ENCODE measurements at places on chromosomes 2 and 18.

GRCh38 chr2:39697454-39697853, 31.7 kb downstream of the TMEM178A start:
- no peak for DNase-seq

DNA sequence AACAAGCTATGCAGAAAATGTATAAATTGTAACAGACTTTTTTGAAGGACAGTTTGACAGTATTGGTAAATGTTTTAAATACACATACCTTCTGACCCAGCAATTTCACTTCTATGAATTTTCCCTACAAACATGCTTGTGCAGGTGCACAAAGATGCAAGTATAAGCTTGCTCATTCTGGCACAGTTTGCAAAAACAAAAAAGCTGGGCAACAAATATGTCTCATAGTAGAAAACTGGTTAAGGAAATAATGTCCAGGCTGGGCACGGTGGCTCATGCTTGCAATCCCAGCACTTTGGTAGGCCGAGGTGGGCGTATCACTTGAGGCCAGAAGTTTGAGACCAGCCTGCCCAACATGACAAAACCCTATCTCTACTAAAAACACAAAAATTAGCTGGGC, 96.9 kb upstream of the NEDD4L start:
- DNase-seq: no peak

GRCh38 chr2:170739507-170740046, 24.4 kb downstream of the SP5 start:
- DNase-seq: no peak

DNA sequence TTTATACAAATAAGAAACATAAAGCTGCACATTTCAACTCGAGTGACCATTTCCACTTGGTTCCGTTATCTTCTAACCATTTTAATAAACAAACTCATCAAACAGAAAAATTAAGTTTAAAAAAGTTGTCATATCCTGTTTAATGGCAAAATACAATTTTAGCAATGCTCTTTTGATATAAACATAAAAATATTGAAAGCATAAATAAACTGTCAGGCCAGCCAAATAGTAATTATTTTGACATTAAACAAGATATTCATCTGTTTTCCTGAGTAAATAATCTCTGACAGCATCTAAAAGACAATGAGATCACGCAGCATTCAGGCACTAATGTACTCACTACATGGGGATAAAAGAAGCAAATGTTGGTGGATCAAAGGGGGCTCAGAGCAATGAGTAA, 145.3 kb upstream of the ATP5MC3 start:
- no peak for DNase-seq

DNA sequence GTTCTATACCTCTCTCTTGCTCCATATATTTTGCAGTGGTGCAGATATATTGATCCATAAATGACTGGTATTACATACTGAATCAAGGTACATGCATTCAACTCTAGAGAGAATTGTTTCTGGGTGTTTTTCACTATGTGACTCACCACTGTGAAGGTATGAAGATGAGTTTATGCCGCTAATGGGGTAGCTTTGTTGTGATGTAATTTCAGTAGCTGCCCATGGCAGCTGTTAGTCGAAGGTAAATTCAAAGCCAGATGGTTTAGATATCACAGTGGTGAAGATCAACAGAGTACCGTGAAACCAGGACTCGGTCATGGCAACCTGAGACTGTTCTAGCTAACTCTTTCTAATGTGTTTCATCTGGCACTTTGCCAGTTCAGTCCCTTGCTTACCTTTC, 50.4 kb downstream of the PKP4 start:
- DNase-seq: no peak

GRCh38 chr18:78790960-78791359, 188.7 kb upstream of the SALL3 start:
- DNase-seq: no peak

GRCh38 chr2:179694963-179695362, 166.4 kb downstream of the ZNF385B start:
- DNase-seq: no peak

- DNase-seq: no peak
These were observed 826.3 kb upstream of the CDH2 start for GRCh38 chr18:29003194-29003593.

GRCh38 chr2:98935777-98936352, at the start of gene CRACDL:
Gene CRACDL, minus strand, starts transcription at chr2:98936225. Its CDS starts 89,425 bp downstream, at chr2:98846800.
- no peak for DNase-seq

DNA sequence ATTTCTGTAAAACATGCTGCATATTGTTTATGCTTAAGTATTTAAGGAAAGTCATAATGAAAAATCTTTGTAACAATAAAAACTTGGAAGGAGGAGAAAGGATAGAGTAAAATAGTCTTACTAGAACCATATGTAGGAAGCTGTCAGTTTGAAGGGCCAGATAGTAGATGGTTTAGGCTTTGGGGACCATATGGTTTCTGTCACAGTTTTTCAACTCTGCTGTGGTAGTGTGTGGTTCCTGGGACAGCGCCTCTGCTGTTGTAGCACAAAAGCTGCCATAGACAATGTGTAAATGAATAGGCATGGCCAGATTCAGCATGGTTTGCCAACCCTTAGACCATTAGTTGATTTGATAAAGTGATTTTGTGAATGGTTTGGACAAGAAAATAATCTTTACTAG, 75.5 kb downstream of the SLC39A10 start:
- no peak for DNase-seq

GRCh38 chr2:204346906-204347305, 198.4 kb upstream of the PARD3B start:
- no peak for DNase-seq

- no peak for DNase-seq
These were observed 82.4 kb downstream of the ARMC9 start for GRCh38 chr2:231280846-231281245.

DNA sequence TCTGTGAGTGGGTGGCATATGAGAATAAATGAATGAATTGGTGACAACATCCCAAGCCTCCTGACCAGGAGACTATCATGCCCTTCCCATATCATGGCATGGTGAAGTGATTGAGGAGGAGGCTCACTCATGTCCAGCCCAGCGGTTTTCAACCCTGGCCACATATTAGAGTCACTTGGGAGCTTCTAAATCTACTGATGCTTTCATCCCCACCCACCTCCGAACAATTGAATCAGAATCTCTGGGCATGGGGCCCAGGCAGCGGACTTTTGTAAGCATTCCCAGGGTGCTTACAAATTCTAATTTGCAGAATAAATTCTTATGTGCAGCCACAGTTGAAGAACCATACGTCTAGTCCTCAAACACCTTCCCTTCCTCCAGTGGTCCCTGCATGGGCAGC, 81.7 kb upstream of the SEC11C start:
- no peak for DNase-seq

- DNase-seq: no peak
These were observed 476.5 kb upstream of the TRIB2 start for GRCh38 chr2:12240206-12240605.

- DNase-seq: no peak
These were observed 76.4 kb upstream of the UXS1 start for GRCh38 chr2:106270471-106270891.

DNA sequence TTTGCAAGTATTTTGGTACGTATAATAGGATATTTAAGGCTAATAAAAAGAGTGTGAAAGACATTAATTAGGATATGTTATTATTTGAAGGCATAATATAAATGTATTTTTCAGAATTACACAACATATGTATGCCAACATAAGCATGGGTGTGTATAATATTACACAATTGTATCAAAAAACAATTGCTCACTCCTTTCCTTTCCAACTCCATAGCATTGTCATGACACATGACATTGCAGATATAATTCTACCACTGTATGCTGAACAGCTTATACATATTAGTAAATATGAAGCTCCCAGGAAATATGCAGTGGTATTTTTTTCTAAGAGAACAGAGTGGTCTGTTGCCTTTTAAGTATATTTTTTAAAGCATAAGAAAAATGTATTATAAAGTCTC, 593.1 kb downstream of the TMX3 start:
- DNase-seq: no peak

DNA sequence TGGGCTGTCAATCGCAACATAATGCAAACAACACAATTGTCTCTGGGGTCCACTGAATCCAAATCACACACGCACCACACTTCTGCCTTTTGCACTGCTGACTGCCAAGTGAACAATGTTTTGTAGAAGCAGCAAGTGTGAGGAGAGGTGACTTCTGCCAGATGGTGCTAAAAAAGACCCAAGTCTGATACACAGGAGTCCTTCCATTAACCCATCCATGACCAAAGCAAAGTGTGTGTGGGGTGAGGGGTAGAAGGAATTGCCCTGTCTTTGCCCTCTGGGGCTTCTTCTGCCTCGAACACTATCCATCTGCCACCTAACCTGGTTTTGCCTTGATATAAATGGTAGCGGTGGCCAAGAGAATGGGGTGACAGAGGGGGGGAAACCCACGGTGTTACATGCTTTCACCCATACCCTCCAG, 50.0 kb downstream of the C2orf42 start:
- DNase-seq: no peak

DNA sequence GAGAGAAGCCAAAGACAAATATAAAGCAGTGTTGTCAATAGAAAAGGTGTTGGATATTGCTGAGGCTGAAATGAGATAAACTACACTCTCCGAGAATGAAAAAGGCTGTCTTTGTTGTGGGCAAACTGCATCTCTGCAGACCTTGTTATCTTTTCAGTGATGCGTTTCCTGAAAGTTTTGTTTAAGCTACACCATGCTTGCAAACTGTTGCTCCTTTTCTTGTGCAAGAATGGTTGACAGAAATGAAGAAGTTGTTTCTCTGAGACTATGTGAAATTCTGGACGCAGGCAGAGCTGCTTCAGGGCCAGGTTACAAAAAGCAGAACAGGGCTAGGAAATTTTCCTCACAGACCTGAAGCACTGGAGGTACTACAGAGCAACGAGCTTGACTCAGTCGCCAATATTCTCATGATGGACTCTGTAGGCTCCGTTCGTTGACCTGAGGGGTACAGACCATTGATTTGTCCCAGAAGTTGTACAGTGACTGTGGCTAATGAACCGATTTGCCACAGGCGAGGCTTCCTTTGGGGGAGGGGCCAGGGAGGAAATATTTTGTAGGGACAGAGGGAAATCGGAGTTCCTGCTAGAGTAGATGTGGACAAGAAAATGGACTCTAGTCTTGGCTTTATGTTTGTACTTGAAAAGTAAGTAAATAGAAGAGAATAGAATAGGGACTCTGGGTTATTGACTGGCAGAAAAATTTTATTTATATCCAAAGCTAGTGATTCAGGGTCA, 3.5 kb upstream of the ATL2 start:
- no peak for DNase-seq

DNA sequence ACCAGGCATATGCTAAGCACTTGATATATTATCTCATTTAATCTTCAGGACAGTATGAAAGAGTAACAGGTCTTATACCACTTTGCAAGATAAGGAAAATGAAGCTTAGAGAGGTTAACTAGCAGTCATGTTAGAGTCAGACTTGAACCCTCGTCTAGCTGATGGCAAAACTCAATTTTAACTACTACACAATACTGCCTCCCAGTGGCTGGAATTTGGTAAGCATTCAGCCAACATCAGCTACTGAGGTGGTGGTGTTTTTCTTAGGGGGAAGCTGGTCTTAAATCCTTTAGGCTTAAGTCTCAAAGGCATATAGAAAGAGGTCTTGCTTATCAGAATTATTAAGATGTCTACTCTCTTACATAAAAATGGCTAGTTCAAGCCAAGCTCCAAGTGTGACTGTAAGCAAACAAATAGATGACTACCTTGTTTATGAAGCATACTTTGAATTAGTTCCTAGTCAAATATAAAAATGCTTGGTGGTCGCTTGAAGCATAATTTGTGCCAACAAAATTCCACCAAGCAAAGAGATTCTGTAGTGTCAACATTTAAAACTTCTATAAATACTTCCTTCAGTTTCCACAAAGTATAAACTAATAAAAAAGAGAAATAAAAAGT, 325.4 kb upstream of the FIGN start:
- DNase-seq: no peak

GRCh38 chr2:191249156-191249813, 4.1 kb downstream of the MYO1B start:
- DNase-seq: no peak

DNA sequence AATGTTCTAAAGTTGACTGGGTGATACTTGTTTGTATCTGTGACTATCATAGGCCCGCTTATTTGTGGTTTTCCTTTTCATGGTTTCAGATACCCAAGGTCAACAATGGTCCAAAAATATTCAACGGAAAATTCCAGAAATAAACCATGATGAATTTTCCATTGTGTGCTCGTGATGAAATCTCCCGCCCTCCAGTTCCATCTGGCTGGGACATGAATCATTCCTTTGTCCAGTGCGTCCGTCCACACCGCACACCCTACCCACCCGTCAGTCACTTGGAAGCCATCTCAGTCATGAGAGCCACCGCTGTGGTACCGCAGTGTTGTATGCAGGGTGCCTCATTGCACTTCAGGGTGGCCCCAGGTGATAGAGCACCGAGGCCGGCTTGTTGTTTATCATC, 268.2 kb upstream of the PXDN start:
- peak; percentile 36 for DNase-seq

DNA sequence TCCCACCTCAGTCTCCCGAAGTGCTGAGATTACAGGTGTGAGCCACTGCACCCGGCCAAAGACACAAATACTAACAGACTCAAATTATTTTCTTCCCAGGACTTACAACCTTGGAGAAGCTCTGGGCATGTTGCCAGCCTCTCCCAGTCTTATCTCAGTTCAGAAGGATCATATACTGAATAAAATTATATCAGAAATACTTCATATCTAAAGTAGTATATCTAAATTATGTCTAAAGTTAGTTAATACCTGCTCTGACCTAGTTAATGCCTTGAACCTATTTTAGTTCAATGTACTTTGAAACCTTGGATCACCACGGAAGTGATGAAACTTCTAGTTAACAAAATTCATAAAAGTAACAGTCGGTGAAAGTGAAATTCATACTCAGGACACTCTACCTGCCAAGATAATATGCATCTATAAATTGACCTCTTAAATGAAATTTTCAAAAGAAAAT, 34.4 kb upstream of the CYBRD1 start:
- no peak for DNase-seq

Measured in substantia nigra (tissue), 51 donors.